ENCODE measurements at places on chromosomes 13 and 19.

DNA sequence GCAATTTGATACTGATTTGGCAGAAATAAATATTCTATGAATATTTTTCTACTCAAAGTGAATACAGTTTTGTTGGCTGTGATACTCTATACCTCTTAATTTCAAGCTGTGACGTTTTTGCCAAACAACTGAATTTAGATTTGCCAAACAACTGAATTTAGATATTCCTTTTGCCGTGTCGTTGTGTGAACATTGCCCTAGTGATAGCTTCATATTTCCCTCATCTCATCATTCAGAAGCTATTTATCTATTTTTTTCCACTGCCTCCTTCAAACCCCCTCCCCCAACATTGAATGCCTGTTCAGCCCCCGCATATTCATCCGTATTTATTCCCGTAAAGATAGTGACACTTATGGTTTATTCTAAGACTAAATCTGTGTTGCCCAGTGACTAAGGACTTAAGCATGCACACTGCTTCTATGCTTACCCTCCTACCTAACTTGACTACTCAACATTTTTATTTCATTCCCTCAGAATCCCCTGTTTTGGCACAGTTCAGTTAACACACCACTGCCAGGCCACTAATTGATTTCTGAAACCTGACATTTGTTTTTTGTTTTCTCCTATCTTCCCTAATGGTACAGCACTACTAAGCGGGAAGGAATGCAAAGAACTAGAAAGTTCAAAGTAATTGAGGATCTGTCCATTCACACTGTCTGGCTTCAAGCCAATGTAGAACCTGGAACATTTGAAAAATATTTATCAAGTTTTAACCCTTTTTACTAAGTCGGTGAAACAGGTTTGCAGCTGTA lies 2.8 kb upstream of the KLF5 start:
- DNase-seq = no peak

DNA sequence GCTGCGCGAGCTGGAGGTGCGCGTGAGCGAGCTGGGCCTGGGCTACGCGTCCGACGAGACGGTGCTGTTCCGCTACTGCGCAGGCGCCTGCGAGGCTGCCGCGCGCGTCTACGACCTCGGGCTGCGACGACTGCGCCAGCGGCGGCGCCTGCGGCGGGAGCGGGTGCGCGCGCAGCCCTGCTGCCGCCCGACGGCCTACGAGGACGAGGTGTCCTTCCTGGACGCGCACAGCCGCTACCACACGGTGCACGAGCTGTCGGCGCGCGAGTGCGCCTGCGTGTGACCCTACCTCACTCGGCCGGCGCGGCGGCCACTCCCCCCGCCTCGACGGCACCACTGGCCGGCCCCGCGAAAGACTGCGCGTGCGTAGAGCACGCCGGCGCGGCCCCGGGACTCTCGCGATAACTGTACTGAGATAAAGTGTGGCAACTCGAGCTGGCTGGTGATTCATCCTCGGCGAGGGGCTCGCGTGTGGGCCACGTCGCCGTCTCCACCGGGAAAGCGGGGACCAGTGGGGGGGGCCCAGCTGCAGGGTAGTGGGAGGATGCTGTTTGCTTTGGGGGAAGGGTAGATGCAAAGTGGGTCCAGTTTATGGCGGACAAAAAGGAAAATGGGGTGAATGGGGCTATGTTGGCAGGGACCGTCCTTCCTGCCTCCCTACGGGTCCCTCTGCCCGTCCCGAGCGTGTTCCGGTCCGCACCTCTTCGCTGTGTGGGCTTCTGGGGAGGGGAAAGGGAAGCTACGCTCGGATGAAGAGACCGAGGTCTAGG lies 11.4 kb downstream of the FUT6 start:
- DNase-seq = peak; percentile 93

DNA sequence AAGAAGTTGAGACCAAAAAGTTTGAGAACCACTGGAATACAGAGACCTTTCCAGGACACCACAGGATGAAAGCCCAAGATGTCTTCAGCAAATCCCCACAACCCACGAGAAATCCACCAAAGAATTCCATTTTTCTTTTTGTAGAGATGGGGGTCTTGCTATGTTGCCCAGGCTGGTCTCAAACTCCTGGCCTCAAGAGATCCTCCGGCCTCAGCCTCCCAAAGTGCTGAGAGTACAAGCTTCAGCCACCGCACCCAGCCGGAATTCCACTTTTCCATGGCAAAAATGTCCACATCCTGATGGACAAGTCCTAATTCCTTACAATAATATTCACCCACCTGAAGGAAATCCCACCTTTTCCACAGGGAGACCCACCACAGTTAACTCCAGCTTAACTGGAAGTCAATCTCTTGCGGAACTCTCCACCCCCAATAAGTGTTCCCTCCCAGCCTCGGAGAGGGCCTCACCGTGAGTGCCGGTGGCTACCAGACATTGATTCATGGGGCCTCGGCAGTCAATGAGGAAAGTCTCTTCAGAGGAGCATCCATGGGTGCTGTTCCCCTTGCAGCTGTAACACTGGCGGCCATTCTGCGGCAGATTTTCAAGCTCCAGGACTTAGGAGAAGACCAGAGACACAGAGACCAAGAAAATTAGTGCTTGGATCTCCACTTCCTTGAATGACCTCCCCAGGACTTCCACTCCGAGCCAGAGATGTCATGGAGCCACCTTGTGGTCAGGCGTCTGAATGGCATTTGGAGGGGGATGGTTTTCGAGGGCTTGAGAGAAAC lies 12.3 kb upstream of the CADM4 start:
- DNase-seq = peak; percentile 31

GRCh38 chr19:55384131-55384919 lies at the start of gene TMEM238:
TMEM238 (minus strand) TSS chr19:55384292; CDS start chr19:55384259, 33 bp downstream.
- DNase-seq = no peak

- no peak for DNase-seq
These were observed 132.9 kb upstream of the SERP2 start for GRCh38 chr13:44240611-44241145.

DNA sequence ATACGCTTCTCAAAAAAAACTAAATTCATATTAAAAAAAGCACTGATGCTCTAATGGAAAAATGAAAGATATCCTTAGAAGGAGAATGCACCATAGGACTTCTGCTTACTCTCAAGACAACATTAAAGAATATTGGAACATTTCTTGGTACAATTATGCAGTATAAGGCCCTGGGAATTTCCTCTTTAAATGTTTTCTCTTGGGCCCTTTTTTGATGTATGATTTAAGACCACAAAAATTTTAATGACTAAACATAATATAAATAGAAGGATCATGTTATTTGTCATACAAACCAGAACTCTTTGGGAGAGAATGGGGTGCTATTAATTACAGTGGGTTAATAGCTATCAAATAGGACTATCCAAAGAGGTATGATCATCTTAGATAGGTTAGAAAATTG lies 403.7 kb downstream of the FGF14 start:
- no peak for DNase-seq

- no peak for DNase-seq
These were observed 376.6 kb downstream of the PCDH9 start for GRCh38 chr13:66853564-66853963.

- DNase-seq = no peak
These were observed 3.3 kb downstream of the PPP5C start for GRCh38 chr19:46350029-46350757.

DNA sequence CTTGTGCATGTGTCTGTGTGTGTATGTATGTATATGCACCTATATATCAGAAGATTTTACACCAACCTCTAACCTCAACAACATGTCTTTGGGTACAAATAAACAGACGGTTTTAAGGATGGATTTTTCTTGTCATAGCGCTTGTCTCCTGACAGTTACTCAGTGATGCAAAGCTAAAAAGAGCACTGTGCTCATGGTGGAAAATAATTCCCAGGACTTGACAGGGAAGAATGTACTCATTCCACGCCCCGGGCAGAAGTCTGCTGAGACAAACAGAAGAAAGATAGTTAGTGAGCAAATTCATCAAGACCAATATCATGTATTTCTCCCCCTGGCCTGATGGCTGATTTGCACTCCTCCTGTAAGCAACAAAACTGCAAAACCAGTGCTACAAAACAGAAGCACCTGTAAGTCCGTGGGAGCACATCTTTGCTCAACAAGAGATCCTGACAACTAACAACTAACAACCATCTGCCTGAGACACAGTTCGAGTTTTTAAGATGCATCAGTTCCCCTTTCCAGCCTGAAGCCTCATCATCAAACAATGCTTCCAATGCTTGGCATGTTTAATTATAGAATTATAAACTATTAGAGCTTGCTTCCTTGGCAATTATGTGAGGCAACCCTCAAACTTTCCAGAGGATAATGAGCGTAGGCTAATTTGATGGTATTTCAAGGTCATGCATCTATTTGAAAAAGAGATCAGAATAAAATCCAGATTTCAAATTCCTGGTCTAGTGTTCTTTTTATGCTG lies 812.7 kb upstream of the MIR17HG start:
- no peak for DNase-seq

DNA sequence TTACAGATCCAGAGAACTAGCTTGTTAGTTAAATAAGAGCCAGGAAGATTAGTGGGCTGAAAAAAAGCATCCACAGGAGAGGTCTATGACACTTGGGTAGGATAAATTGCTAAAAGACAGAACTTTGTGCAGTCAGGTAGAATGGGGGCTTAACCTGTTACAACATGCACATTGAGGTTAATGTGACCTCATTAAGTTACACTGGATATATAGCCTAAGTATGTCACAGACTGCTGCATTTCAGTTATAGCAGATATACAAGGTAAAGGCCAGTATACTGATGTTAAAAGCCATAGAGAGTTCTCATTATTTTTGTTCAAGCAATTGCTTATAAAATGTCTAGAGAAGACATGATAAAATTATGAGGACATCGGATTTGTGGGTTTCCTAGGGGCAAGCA lies 1179.9 kb upstream of the PCDH9 start:
- no peak for DNase-seq

- DNase-seq = no peak
These were observed 27.4 kb downstream of the IRS2 start for GRCh38 chr13:109758937-109759480.

- no peak for DNase-seq
These were observed 1308.2 kb downstream of the PCDH9 start for GRCh38 chr13:65921933-65922332.

GRCh38 chr19:2653710-2654707 lies 48.5 kb downstream of the GNG7 start:
- no peak for DNase-seq

DNA sequence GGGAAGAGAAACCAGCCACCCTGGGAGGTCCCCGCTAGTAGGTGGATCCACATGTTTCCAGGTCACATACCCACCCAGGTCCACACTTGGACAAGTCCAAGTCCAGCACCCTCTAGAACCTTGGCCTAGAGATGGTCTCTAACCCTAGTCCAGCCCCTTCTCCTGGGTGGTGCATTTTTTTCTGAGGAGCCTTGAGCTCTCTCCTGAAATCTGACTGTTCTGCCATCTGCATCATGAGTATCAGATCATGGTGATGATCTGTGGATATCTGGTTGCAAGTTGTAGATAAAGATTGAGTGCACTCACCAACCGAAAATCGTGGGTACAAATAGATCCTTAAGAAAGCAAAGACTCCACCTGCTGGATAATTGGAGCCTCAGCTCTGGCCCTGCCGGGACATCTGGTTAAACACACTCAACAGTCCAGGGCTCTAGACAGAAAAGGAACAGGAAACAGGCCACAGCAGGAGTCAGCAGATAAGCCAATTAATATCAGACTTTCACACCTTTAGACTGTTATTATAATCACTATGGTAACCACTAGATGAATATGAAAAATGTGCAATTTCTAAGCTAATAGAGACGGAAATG lies 41.1 kb downstream of the GPR12 start:
- DNase-seq = no peak

- no peak for DNase-seq
These were observed 303.4 kb downstream of the SPRY2 start for GRCh38 chr13:80037505-80037888.

DNA sequence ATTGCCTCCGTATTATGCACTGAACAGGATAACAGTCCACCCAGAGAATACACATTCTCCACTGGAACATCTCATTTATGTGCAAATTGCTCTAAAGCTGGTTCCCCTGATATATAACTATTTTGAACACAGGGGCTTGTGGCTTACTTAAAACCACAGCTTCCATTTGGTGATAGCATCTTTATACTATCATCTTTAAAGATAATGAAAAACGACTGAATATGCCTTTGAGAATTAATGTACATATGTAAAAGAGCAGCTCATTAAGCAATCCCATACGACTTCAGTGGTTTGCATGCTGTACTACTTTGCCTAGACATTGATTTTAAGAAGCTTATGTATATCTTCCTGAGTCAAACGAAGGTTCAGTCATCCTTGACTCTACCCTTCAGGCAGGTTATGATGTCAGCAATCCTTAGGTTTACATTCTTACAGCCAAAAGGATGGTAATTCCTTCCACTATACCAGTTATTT lies 40.8 kb downstream of the BRD4 start:
- no peak for DNase-seq

- no peak for DNase-seq
These were observed 318.3 kb downstream of the IRS2 start for GRCh38 chr13:109468123-109468522.

DNA sequence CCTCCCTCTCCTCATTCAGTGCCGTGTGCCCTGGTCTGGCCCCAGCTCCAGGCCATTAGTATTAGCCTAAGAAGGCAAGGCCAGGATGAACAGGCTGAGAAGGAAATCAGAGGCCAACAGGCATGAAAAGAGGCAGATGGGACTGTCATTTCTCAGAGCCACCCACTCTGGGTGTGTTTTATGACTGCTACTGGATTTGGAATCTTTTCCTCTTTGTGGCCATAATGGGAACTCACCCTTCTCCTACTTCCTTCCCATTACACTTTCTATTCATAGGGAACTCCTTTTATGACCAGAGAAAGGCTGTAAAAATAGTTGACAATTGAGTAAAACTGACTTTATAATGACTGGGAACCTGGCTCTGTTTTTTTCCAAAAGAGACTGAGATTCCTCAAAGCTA lies 17.7 kb downstream of the CEACAM8 start:
- no peak for DNase-seq

DNA sequence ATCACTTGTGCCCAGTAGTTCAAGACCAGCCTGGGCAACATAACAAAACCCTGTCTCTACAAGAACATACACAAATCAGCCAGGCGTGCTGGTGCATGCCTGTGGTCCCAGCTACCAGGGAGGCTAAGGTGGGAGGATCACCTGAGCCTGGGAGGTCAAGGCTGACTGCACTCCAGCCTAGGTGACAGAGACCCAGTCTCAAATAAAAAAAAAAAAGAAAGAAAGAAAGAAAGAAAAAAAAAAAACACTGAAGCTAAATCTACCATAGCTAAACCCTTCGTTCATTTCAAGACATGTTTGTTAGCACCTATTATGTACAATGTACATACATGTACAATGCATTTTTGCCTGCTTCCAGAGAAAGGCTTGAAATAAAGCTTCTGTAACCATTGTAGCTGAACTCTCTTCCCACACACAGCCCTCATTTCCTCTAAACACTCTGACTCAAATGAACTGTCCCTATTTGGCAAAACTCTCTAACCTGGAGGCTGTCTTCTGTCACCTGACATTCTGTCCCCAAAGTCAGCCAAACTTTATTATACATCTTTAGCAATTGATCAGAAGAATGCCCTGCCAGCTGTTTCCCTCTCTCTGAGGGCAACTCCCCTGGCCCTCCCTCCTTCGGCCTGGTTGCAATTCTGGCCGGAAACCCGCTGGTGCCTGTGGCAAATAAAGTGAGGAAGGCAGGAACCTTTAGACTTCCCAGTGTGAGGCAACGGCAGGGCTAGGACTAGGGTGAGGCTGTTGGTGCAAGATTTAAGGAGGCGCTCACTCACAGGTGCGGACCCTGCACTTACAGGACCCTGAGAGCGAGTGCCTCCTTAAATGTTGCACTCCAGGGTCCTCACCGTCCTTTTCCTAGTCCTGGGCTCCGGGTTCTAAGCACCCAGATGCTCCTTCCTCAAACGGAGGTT lies 1.8 kb downstream of the ETHE1 start:
- peak; percentile 45 for DNase-seq

- DNase-seq = peak; percentile 13
These were observed 39.5 kb downstream of the NOTCH3 start for GRCh38 chr19:15161028-15161984.

- DNase-seq = no peak
These were observed 117.0 kb downstream of the KCNRG start for GRCh38 chr13:50131920-50132903.

All from CD4-positive, alpha-beta T cell treated with Interleukin-15 for 4 hours (primary cell).